Activated CD4-positive, alpha-beta memory T cell treated with anti-CD3 and anti-CD28 coated beads for 36 hours (primary cell): ENCODE measurements at places on chromosomes 3 and 15. TPM values are rescaled to one million over a fixed set of nuclear protein-coding genes. Genes with fewer than 3 reads are reported as not detected.

- no peak for DNase-seq
Observed at GRCh38 chr15:69557020-69557706, 104.5 kb downstream of the RPLP1 start.

GRCh38 chr3:154098376-154098775 is 22.8 kb upstream of the ARHGEF26 start:
- no peak for DNase-seq

DNA sequence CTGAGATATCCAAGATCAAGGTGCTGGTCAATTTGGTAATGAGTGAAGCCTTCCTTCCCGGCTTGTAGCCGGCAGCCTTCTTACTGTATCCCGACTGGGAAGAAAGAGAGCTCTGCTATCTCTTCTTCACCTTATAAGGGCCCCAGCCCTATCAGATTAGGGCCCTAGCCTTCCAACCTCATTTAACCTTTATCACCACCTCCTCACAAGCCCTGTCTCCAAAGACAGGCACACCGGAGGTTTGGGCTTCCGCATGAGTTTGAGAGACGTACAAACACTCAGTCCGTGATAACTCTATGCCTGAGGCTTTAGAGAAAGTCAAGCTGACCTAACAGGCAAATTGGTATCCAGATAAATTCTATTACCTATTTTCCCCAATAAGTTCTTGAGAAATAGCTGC is 243.9 kb downstream of the OPA1 start:
- DNase-seq, result no peak

DNA sequence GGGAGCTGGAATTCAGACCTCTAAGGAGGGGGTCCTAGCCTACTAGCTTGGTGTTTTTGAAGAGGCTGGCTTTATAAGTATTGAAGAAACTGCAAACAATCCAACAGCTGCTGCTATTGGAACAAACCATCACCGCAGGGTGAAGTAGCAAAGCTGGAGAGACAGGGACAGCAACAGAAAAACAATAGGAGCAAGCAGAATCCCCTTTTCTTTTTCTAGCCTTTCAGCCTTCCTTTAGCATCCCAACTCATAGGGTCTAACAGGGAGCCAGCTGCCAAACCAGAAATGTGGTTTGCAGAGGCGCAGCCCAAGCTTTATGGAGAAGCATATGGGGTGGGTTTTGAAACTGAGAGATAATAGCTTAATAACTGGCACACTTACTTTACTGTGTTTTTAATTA is 106.2 kb upstream of the CHMP2B start:
- no peak for DNase-seq

DNA sequence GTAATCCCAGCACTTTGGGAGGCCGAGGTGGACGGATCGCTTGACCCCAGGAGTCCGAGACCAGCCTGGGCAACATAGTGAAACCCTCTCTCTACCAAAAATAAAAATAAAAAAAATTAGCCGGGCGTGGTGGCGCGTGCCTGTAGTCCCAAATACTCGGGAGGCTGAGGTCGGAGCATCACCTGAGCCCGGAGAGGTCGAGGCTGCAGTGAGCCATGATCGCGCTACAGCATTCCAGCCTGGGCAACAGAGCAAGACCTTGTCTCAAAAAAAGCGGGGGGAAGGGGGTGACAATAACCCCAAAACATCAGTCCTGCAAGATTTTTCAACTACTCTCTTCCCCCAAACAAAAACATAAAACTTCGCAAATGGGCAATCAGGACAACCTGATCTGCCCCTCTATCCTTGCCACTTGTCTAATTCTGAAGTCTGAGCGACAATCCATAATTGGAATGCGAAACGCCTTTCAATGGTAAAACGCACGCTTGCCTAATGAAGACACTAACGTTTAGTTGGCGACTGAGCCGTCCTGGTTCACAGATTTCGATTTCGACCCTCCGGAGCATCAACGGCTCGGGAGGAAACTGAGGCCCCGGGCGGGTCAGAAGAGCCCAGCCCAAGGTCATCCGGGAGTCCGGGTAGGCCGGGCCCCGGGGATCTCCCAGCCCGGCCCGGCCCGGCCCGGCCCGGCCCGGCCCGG is 868 bp downstream of the BTBD1 start:
- DNase-seq, result peak; percentile 14

GRCh38 chr15:22949074-22949547 is 31.1 kb downstream of the CYFIP1 start:
- peak; percentile 32 for DNase-seq

DNA sequence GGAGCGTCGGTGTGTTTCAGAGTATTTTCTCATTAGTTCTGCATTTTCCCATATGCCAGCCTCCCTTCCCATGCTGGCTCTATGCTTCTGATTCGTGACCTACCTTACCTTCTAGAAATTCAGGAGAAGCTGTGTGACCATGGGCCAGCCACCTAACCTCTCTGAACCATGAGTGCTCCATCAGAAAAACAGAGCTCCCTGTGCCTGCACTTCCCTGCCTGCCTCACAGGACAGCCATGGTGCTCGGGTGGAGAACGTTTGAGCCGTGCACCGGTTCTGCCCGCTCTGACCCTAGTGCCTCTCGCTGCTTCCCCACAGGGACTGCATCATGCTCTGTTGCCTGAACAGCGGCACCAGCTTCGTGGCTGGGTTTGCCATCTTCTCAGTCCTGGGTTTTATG is 74.5 kb upstream of the SLC6A1 start:
- DNase-seq, result no peak

- no peak for DNase-seq
Observed at GRCh38 chr15:70589221-70589620, 174.1 kb downstream of the UACA start.

DNA sequence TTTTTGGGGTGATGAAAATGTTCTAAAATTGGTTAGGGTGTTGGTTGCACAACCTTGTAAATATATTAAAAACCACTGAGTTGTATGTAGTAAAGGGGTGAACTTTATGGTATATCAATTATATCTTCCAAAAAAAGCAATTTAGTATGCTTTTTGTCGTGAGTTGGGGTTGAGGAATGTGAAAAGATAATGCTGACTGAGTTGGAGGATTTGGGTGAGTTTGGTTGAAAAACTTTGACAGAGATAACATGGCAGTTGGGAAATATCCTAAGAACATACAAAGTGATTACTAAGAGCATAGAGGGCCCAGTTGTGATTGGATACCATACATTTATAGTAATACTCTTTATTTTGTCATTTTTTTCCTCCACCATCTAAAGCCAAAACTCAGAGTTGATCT is 33.6 kb downstream of the HMG20A start:
- DNase-seq, result no peak

The HYAL1 gene
- 0.14 TPM for total RNA-seq

- DNase-seq, result no peak
Observed at GRCh38 chr3:169760479-169760878, 4.4 kb downstream of the TERC start.
